ENCODE measurements at places on chromosomes 3 and 15.

DNA sequence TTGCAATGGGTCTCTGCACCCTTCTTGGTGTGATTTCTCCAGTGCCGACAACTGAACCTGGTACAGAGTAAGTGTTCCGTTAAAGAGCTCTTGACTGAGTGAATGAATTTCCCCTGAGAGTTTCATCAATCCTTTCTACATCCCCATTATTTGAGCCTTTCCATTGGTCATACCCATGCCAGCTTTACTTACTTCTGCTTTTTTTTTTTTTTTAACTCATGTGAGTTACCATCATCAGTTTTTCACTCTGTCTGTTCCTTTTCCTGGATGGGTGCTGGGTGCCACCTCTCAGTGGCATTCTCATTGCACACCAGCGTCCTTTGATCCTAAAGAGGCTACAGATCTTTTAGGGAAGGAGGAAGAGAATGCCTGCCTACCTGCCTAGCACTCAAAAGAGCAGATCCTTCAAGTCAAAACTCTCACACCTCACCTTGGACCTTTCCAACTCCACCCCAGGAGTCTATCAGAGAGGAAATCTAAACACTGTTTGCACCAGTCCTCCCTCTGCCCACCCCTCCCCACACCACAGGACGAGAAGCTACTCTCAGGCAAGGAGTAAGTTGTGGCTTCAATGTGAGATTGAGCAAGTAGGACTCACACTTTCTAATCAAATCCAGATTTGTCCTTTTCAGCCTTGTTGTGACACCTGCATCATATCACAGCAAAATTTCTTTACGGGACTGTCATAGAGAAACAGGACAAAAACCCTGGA lies 13.1 kb upstream of the USP3 start:
- no peak for DNase-seq

GRCh38 chr15:44495562-44495961 lies 41.4 kb upstream of the EIF3J start:
- no peak for DNase-seq

DNA sequence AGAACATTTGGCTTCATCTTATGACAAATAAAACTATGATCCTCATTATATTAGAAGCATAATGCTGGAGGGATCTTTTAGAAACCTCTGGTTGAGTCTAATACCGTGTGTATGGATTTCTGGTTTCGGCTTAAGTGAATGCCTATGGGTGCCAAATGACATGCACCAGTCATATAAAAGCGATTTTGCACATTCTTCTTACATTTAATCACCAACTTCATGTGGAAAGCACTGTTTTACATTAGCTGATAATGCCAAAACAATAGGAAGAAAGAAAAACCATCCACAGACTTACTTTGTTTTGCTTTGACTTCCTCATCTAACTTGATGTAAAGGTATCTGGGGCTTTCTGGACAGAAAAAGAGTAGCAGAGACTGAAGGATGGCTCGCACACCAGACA lies 20.9 kb downstream of the SLC2A2 start:
- no peak for DNase-seq

- no peak for DNase-seq
Measured at GRCh38 chr3:115518100-115518852, 105.0 kb upstream of the GAP43 start.

DNA sequence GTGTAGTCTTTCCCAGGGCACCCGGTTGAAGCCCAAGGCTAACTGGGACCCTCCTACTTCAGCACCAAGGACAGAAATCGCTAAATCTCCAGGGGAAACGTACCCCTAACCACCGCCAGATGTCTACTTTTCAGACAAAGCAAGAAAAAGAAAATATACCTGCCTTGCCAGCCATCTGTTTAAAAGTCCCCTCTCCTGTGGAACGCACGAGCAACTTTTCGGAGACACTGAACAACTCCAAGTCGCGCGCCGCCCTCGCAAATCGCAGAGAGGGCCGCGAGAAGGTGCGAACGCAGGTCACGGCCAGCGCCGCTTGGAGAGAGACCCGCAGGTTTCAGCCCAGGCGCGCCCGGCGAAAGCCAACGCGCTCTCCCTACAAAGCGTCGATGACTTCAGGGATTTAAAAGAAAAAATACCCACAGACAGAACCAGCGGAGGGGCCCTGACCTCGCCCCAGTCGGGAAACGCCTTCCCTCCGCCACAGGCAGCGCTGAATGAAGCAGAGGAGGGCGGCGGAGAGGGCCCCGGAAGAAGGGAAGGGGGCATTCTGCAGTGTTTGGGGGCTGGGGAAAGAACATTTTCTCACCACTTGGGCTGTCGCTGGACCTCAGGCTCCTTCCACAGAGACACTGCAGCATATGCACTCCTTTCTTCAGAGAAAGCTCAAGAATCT lies 213.1 kb downstream of the FGF12 start:
- peak; percentile 6 for DNase-seq

DNA sequence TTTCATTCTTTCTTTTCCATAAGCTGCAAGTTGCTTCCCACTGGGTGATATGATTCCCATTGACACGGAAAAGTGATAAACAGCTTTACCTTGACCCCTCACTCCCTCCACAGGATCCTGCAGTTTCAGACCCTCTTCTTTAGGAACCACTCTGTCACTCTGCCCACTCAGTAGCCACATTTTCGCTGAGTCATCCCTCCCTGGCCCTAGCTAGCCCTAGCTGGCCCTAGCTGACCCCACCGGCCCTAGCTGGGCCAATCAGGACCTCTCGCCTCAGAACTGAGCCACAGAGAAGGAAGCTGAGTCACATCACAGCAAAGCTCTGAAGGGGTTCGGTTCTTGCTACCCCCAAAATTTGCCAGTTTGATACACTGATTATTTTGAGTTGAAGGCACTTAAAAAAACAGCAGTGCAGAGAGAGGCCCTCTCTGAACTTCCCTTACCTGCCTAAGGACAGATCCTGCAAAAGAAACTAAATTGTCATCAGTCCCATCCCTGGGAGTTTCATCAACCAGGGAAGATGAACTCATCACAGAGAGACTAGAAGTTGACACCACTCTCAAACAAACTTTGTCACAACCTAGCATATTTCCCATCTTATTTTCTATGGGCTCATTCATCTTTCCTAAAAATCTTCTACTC lies 233.5 kb upstream of the PROK2 start:
- DNase-seq = no peak

DNA sequence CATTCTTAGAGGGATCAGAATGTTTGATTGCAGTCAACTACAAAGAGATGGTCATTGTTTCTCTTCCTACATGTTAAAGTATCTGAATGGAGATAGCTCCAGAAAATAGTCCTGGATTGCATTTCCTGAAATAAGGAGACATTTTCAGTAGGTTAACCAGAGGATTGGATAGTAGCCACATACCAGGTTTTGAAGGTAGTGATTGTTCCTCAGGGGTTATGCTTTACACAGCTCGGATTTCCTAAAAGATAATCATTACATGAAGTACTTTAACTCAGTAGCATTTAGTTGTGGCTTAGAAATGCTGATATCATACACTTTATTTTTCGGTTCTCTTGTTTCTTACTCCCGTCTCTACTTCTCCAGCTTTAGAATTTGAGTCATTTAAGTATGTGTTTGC lies 10.3 kb downstream of the DNAJB11 start:
- DNase-seq = no peak

DNA sequence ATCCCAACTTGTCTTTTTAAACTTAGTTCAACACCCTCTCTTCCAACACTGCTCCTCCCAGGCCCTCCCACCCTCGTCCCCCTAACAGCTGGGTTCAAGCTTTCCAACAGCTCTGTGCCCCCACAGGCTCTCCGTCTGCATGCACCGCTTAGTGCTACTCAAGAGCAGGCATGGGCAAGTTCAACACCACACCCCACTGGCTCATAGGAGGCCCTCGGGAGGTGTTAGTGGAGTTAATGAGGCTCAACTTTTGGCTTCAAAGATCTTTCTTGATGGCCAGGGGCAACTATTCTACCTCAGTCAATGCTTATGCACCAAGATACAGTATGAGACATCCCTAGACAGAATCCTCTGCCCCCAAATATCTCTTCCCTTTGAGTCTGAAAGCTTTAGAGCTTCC lies 114.4 kb downstream of the ANP32A start:
- no peak for DNase-seq

DNA sequence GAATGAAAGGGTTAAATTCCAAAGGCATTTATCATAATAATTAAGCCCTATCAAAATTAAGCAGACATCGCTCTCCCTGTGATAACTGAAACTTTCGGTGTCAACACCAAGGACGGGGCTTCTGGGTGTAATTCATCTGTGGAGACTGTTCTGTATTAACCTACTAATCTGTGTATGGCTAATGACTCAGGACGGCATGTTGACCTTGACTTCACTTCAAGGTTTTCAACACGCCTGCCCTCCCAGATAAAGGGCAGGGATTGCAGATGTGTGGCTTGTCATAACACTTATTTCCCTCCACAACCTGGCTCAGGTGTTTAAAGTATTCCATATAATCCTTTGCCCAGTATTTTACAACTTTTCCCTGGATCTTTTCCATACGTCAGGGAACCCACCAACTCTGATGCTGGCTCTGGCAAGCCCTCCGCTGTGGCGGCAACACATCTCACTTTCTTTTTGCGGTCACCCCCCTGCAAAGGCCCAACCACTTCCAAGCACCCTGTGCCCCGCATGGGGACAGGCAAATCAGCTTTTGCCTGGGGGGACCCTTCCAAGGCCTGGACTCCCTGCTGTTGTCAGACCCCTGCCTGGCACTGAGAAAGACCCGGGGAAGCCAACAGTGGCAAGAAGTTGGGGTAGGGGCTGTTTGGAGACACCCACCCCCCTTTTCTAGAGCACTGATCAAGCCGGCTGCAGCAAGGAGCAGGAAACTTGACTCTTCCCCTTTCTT lies 93.2 kb upstream of the MEF2A start:
- no peak for DNase-seq

DNA sequence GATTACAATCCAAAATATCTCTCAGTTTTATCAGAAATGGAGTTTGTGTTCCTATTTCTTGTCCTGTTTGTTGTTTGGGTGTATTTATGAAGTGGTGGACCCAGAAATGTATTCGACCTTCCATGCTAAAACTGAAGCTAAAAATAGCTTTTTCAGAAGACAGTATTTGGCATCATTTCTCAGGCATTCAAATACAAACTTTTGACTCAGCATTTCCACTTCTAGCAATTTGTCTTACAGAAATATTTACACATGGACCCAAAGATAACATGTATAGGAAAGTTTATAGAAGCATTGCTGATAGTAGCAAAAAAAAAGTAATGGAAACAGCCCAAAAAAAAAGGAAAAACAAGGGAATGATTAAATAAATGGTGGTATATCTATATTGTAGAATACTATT lies 156.3 kb downstream of the HCN4 start:
- DNase-seq = no peak

- no peak for DNase-seq
Measured at GRCh38 chr15:47511261-47511660, 206.0 kb upstream of the SEMA6D start.

- no peak for DNase-seq
Measured at GRCh38 chr3:78507196-78507984, 1260.4 kb downstream of the ROBO1 start.

DNA sequence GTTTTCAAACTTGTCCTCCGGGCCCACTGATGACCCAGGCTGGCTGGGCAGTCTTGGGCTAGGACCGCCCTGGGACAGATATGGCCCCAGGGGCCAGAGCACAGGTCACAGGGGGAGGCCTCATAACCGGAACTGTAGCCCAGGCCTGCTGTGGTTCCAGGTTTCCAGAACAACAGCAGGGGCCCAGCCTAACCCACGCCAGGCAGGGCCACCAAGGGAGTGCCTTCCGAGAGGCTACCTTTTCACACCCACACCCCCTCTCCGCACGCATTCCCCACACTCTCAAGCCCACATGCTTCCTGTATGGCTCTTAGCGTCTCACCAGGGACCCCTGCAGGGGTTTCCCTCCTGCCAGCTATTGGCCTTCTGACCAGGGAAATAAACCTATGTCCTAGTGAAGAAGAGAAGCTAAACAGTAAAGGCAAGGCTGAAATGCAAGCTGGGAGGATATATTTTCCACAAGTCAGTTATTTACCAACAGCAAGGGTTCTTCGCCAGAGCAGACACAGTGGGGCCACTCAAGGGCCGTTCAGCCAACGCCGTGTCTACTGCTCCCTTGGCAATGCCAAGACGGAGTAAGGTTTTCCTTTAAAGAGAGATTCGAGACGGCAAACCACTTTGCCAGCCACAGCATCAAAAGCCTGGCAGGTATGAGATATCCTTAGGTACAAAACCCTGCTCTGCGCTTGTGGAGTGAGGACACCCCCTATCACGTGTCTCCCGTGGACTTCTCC lies 135.1 kb downstream of the ATP10A start:
- DNase-seq = no peak
